ENCODE measurements at places on chromosomes 4 and X. TPM values are rescaled to one million over a fixed set of nuclear protein-coding genes. Genes with fewer than 3 reads are reported as not detected.

DNA sequence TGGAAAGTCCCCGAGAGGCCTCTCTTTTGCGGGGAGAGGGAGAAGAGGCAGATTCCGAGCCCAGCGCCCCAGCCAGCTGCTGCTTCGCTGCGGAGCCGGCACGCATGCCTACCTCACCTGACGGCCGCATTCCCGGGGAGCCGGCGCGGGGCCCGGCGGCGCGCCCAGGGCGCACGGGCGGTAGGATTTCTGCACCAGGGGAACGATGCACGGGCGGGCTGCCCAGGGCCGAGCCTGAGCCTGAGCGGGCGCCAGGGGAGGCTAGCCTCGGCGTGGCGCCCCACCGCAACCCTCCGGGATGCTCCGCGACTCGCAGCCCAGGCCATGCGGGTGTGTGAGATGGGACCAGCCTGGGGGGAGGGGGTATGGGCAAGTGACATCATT lies 81.3 kb upstream of the SCML1 start:
- no peaks in the 10 kb centered on the region for H3K36me3 ChIP-seq
- H3K27ac ChIP-seq = no peak overlapping the region

Gene KCNIP4
- 43.9 TPM for total RNA-seq

DNA sequence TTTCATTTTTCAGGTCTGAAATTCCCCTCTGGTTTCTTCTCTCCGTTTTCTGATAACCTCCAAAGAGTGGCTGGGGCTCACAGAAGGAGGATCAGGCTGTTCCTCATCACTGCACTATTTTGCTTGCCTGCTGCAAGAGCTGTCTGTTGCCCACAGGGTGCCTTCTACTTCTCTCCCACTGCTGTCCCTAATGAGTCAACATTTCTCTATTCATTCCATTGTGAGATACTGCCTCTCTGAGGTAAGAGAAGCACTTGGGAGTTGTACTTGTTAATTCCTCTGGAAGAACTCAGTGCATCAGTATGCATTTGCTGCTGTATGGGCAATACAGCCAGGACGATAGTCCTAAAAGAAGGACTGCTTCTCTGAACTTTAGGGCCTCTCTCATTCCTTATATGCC lies 34.8 kb downstream of the CT47B1 start:
- H3K27ac ChIP-seq = no peak overlapping the region
- DNase-seq = no peak
- H3K27me3 ChIP-seq = no peaks in the 10 kb centered on the region
- no peak overlapping the region for H3K4me3 ChIP-seq

DNA sequence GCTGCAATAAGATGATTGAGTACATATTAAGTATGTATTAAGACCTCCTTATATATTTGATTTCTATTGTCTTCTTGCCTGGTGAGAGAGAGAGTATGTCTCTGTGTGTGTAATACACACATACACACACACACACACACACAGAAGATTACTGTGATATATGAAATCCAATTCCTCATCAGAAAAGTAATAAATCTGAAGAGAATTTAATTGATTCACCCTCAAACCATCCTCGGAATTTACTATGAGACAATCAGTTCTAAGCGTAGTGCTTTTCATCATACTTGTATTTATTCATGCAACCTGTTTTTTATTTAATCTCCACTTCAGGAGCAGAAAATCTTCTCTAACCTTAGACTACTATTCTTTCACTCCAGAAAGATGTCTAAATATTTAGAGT lies 62.3 kb upstream of the TLL1 start:
- H3K27ac ChIP-seq = no peak overlapping the region
- no peaks in the 10 kb centered on the region for H3K27me3 ChIP-seq
- no peaks in the 10 kb centered on the region for H3K36me3 ChIP-seq

DNA sequence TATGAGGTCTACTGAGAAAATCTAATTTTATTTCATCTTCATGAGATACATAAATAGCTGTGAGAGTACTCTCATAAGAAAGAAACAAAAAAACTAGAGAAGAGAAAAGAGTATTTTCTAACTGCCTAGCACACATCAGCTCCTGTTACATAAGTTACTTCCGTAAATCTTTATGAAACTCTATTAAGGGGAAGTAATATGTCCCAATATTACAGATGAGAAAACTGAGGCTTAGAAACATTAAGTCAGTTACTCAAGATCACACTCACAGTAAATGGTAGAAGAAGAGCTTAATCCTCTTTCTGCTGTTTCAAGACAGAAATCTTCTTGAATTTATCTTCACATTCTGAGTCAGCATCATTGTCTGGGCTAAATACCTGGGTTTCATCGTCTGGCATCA lies 164.1 kb downstream of the DTHD1 start:
- no peaks in the 10 kb centered on the region for H3K36me3 ChIP-seq
- no peak for DNase-seq
- H3K27ac ChIP-seq = no peak overlapping the region
- no peak overlapping the region for H3K4me3 ChIP-seq

Gene MAGEC2
- total RNA-seq = not detected

DNA sequence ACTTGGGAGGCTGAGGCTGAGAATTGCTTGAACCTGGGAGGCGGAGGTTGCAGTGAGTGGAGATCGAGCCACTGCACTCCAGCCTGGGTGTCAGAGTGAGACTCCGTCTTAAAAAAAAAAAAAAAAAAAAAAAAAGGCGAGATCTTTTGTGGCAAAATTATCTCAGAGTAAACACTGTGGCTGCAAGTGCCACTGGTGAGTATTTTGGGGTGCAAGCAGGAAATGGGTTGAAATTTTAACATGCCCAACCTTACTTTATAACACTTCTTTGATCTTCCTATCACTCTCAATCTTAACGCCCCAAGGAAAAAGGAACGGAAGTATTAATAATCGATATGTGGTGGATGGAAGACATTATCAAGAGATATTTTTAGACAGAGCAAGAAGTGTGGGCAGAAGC lies 32.1 kb downstream of the SLC34A2 start:
- H3K27me3 ChIP-seq = no peaks in the 10 kb centered on the region
- H3K36me3 ChIP-seq = no peaks in the 10 kb centered on the region
- H3K4me1 ChIP-seq = no peaks in the 10 kb centered on the region
- no peak overlapping the region for H3K4me3 ChIP-seq
- DNase-seq = peak; percentile 8
- H3K27ac ChIP-seq = no peak overlapping the region

GRCh38 chrX:98299785-98300184 lies 1416.1 kb downstream of the RPA4 start:
- no peak overlapping the region for H3K4me3 ChIP-seq
- H3K36me3 ChIP-seq = no peaks in the 10 kb centered on the region
- no peaks in the 10 kb centered on the region for H3K4me1 ChIP-seq
- no peaks in the 10 kb centered on the region for H3K27me3 ChIP-seq
- H3K27ac ChIP-seq = no peak overlapping the region

Gene PPM1K
- total RNA-seq = 20.9 TPM

Gene SORCS2
- 9.1 TPM for total RNA-seq

Data from kidney (tissue), 22 donors.